ENCODE measurements at places on chromosomes 2 and 18.

GRCh38 chr18:11339188-11339775 lies 189.9 kb upstream of the PIEZO2 start:
- no peak for DNase-seq

GRCh38 chr2:164569378-164569777 lies 51.9 kb downstream of the GRB14 start:
- no peak for DNase-seq

DNA sequence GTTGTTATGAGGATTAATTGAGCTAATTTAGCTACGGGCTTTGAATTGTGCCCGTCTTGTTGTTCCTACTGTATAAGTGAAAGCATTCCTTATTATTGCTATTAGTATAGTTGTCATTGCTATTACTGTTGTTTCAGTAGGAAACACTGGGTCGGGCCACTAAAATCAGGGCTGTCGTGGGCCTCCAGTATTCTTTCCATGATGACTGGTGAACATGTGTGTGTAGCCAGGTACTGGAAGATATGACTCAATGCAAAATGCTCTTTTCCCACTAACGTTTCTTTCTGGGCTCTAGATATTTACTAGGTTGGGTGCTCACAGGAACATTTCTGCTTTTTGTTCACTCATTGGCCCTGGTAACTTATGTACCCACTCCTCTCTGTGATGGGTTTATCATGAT lies 4.9 kb downstream of the TTL start:
- DNase-seq = no peak

- DNase-seq = no peak
These were observed 248.3 kb upstream of the KYNU start for GRCh38 chr2:142629193-142629592.

- DNase-seq = no peak
These were observed 6.1 kb downstream of the CABLES1 start for GRCh38 chr18:23141104-23141999.

GRCh38 chr2:9873337-9873736 lies 30.1 kb downstream of the TAF1B start:
- no peak for DNase-seq

DNA sequence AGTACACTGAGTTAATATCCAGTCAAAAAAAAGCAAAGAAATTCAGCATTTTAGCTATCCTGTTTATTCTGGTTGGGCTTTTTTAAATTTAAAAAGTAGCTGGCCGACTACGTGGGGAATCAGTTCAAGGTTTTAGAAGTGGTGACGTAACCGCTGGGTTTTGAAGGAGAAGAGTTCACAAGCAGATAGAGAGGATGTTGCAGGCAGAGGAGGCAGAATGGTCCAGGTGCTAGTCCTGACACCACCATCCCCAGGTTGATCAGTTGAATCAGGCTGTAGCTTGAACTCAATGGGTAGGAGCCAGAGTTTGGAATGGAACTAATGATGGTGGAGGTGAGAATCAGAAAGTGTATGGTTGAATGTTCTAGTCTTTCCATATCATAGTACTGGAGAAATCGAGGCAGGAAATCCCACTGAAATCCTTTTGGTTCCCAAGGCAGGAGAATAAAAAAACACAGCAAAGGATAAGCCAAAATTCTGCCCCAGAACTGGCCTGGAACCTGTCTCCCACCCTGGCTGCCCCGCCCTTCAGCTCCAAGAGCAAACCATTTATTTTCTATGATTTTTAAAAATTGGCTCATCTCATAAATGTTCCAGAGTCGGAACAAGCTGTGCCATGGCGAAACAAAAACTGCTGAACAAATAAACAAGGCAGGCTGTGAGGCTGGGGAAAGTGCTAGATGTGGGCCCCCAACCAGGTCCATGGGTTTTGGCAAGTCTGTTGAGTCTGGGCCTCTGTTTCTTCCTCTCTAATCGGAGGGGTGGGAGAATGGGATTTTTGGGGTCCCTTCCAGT lies 44.0 kb downstream of the SLC4A1AP start:
- DNase-seq = no peak

DNA sequence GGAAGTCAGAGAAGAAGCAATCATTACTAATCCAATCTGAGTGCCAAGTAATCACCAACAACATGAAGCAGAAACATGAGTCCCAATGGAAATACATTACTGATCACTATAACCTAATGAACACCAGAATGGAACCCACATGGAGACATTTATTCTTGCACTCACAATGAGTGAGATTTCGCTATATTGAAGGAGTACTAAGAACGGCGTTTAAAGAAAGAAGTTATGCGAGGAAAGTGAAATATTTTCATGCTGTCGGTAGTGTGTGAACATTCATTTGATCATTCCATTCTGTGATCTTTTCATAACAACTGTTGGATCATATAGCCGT lies 181.1 kb downstream of the IRS1 start:
- no peak for DNase-seq

- no peak for DNase-seq
These were observed 265.5 kb downstream of the RPRM start for GRCh38 chr2:153213022-153213421.

DNA sequence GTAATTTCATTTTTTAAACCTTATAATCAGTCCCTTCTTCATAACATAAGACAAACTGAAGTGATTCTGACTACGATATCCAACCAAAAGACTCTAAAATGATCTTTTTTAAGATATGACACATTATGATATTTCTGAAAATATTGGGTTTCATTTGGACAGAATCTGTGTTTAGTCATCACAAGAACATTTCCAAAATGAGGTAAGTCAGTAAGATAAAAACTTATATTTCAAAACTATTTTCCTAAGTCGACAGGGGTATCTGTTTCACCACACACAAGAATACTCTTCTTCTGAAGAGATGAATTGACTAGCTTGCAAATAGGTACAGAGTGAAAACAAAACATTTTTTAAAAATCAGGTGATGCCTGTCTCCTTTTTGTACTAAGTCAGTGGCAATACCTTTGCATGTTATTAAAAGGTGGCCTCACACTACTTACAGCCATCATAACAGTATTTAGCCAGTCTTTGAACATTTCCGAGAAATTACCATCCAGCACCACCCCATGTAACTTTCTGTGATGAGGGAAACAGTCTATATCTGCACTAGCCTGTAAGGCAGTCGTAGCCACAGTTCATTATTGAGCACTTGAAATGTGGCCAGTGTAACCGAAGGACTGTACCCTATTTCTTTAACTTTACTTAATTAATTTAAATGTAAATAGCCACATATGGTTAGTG lies 13.5 kb downstream of the STK39 start:
- DNase-seq = no peak

- DNase-seq = no peak
These were observed 63.1 kb downstream of the SPOPL start for GRCh38 chr2:138564586-138565229.

DNA sequence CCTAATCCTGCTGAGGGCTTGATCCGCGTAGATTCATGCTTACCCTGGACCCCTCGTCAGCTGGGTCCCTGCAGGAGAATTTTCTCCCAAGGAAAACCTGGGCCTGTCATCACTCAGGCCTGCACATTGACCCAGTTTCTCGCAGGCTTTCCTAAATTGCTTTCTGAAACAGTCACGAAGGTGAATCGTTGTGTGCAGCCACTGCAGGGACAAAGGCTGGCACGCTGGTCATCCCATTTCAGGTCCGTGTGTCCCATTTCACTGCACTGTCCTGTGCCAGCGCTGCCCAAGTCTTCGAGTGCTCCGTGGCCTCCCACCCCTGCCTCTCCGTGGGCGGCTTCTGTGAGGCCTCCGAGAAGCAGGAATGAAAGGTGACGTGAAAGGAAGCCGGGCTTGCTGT lies 62.8 kb upstream of the YWHAQ start:
- DNase-seq = no peak

- DNase-seq = no peak
These were observed 149.0 kb downstream of the IKZF2 start for GRCh38 chr2:213002383-213002782.

DNA sequence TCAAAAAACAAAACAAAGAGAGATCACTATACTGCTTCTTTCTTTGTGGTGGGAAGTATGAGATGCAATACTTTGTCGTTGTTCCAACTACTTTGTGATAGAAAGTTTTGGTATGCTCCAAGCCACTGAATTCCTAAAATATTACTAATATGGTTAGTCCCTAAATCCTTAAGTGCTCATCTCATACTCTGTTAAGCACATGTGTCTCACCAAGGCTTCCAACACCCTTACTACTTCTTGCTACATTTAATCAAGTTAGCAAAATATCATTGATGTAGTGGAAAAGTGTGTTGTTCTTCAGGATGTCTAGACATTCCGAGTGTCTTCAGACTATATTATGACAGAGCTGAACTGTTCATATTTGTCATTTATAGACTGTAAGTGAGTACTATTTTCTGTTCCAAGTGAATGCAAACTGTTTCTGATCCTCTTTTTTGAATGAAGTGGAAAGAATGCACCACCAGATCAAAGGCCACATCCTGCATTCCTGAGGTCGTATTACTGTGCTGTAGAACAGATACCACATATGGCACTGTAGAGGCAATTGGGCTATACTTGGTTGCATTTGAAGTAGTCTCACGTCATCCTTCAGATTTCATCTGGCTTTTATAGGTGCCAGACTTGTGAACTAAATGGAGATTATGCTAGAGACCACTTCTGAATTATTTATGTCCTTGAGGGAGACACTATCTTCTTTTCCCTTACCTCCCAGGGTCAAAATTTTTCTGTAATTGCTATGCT lies 298.4 kb upstream of the ZNF521 start:
- DNase-seq = peak; percentile 96

GRCh38 chr2:176709149-176709951 lies 440.1 kb downstream of the MTX2 start:
- no peak for DNase-seq

DNA sequence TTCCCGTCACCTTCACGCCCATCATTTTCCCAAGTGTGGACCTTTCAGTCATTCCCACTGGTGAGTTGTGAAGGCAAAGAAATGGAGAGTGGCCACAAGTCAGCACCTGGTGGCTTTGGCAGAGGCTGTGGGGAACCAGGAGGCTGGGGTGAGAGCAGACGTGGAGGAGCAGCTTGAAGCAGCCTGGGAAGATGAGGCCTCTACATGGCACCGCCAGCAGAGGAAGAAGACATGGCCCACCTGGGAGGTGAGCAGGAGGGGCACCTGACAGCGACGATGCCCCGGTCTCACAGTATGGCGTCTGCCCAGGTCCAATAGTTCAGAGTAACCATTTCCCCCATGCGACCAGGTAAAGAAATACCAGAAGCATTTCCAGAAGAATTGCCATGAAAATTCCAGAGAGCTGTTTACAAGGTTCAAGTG lies 69.0 kb downstream of the TPO start:
- DNase-seq = no peak

DNA sequence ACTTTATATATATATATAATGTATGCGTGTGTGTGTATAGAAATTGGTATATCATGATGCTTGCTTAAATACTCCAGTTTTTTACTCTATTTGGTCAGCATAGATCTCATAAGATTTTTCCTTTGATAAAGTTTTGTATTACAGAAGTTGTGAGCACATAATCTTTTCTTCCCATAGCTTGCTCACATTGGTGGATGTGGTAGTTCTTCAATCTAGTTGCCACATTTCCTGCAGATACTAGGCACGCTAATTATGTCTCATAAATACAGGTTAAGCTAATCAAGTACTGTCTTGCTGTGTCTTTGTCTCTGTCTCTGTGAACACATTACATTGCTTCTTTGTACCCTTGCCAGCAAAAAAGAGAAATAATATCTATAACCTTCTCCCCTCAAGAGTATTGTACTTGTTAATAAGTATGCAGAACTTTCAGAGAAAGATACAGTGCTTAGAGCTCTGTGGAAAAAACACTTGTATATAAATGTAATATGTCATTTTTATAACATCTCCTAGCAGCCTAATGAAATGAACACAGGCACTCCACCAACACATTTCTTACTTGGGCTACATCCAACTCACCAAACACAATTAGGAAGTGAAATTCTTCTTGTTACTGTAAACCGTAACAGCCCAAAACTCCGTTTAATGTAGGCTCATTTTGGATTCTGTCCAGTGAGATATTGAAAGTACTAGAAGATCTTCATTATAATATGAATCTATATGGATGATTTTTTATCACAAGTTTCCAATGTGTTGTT lies 306.7 kb upstream of the SLC8A1 start:
- no peak for DNase-seq

DNA sequence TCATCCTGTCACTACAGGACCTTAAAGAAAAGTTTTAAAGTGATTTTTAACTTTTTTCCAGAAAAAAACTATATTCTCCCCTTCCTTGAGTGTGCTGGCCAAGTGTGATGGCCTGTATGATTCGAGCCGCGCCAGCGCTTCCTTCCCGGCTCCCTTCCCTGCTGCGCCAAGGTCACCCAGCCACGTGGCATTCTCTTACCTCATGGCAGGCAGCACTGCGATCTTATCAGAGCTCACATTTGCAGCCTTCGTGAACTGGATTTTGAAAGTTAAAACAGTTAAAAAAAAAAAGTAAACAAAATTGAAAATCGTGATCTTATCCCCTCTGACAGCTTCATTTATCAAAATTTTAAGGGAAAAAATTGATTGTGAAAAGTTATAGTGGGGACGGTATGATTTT lies 279.8 kb downstream of the PTGR3 start:
- no peak for DNase-seq

GRCh38 chr2:201643216-201643890 lies at the start of gene TMEM237:
TMEM237 (minus strand) TSS chr2:201643503; CDS start chr2:201643400, 103 bp downstream.
- no peak for DNase-seq

GRCh38 chr2:171480908-171481307 lies 41.4 kb upstream of the CYBRD1 start:
- DNase-seq = no peak

- DNase-seq = no peak
These were observed 240.3 kb upstream of the FBXO11 start for GRCh38 chr2:48146552-48146951.

DNA sequence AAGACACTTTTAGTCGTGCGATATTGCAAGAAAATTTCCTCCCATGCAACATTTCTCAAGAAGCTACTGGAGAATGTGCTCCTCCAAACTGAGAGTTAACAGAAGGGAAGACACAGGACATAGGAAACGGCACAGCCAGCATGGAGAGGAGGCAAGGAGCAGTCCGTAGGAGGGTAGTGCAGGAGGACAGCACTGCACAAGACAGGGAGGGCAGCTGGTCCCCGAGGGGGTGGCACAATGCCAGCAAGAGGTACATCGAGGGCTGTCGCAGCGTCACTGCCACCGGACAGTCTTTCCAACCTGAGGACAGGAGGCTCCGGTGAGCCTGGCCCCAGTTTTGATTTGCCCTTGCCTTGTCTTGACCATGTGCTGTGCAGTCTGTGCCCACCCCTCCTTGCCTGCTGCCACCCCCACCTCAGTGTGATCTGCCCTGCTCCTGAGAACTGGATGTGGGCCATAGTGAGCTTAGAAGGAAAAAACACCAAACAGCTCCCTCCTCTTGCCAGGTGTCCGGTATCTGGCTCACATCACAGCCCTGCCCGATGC lies 81.6 kb upstream of the LAPTM4A start:
- no peak for DNase-seq
